ENCODE measurements at places on chromosomes 7 and 10.

DNA sequence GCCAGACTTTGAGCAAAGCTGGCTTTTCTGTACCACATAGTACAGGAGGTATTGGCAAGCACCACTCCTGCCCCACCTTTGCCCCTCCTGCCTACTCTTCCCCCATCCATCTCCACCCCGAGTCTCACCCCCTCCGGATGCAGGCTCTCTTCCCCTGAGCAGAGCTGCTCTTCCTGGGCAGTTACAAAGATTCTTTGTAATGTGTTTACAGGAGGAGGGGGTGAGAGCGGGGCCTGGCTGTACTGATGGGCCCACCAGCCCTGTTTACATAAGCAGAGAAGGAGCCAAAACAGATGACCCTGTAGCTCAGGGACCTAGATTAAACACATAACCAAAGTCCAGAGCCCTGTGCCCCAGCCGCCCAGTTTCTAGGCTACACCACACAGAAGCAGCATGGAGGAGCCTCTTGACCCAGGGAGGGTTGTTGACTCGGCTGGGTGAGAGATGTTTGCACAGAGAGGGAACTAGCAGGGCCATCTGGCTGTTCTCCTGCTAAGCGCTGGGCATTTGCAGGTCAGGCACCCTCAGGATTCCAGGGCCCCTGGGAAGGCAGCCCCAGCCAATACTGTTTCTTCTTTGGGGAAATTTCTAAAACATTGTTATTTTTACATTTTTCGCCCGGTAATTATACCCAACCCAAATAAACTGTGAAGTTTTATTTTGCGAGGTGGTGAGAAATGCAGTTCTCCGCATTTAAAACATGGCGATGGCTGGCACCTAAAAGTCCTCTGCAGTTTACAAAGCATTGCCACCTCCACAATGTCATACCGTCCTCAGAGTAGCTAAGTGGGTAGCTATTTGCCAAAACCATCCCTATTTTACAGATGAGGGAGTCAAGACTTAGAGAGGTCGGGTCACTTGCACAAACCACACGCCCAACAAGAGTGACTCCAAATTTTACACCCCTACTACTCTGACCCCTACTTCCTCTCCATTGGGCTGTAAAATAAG is 11.4 kb upstream of the ZKSCAN1 start:
- no peak for DNase-seq

DNA sequence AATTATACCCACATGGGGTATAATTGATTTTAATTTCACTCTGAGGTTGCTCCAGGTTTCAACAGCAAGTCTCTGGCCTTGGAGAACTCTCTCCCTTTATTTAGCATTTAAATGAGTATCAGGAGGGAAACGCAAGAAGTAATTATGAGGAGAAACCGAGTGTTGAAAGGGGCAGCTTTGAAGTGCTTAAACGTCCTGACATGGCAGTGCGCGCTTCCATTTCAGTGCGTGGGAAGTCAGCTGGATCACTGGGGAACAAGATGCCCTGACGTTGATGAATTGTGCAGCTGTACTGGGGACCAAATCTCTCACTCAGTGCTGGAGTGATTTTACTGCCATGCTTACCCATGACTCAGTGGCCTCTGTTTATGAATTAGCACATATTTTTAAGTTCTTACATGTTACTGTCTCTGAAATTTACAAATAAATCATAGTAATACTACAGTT is 106.0 kb upstream of the PRR15 start:
- DNase-seq: no peak

- DNase-seq: no peak
These were observed 9.8 kb downstream of the SAP25 start for GRCh38 chr7:100563809-100564400.

DNA sequence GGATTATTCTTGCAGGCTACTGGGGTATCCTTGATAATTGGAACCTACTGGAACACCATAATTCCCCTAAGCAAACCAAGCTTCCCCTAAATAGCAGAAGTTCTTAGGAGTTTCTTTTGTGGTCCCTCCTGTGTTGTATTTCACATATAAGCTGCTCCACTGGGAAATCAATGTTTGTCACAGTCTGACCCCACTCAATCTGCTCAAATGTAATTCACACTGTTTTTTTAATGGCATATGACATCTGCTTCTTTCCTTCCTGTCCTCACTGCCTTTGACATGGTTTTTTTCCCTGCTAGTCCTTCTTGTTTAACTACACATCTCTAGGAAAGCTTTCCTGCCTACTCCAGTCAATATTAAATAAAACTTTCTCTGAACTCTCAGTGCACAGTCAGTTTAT is 1.8 kb upstream of the PTPRZ1 start:
- no peak for DNase-seq

- no peak for DNase-seq
These were observed 52.3 kb downstream of the CCDC71L start for GRCh38 chr7:106608661-106609060.

- no peak for DNase-seq
These were observed 139.6 kb downstream of the TFPI2 start for GRCh38 chr7:93750986-93751385.

DNA sequence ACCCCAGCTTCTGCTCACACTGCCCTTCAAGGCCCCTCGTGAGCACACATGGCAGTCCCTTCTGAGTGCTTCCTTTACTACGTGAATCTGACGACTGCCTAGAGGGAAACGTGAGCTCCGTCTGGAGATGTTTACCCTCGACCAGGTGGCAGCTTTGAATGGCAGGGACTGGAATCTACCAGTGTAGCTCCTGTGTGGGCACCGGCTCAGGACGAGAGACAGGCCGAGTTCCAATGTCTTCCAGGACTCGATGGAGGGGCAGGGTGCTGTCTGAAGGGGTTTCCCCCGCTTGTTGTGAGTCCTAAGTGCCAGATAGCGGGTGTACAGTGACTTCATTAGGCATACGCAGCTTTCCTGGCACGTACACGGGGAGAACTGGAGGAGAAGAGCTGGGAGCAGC is 229.9 kb downstream of the ADARB2 start:
- DNase-seq: no peak

- no peak for DNase-seq
These were observed 49.7 kb downstream of the SLK start for GRCh38 chr10:104016661-104017060.

- no peak for DNase-seq
These were observed 486.7 kb downstream of the SDK1 start for GRCh38 chr7:3787717-3788264.

DNA sequence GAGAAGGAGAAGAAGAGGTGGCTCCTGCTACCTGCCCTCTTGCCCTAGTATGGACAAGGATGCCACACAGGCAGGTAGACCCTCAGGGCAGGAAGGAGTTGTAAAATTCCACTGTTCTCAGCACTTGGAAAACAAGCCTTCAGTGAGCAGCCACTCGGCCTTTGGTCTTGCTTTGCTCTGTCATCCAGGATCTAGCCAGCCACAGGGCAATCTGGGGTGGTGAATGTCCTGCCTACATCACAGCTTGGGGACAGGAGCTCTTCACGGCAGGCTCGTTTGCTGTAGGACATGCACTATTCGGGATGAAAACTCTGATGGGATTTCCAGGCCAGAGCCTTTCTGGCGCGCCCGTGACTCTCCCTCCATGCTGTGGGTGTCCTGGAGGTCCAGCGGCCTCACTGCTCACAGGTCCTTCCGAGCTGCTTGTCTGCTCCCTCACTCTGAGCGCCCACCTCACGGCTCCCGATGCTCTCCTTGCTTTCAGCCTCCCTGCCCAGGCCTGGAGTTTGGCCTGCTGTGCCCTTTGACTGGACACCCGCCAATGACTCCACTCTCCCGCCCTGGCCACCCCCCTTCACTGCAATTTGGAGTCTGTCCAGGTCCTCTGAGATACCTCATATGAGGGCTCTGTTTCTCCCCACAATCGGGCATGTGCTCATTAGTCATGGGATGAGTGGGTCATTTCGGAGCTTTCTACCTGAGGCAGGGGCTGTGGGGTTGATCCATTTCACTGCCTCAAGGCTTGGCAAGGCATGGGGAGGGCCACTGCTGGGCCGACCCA is 227.2 kb upstream of the GRB10 start:
- DNase-seq: no peak

DNA sequence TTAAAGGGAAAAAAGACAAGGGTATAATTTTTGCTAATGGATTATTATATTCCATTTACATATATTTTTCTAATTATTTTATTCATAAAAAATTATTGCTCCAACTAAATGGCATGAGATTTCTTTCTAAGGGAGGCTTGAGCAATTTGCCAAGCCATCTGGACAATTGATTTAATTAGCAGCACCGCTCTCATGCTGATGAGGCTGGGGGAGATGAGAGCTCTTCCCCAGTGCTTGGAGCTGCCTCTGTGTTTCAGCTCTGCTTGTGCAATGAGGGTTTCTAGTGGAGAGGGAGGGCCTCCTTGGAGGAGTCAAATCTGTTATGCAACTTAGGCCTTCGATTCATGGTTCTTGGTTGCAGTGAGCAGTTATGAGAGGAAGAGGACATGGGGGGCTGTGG is 574.3 kb downstream of the TCERG1L start:
- DNase-seq: no peak

Measured in kidney capillary endothelial cell (primary cell).